Kidney (tissue), 22 donors: ENCODE measurements at places on chromosomes 4 and X. TPM values are rescaled to one million over a fixed set of nuclear protein-coding genes. Genes with fewer than 3 reads are reported as not detected.

DNA sequence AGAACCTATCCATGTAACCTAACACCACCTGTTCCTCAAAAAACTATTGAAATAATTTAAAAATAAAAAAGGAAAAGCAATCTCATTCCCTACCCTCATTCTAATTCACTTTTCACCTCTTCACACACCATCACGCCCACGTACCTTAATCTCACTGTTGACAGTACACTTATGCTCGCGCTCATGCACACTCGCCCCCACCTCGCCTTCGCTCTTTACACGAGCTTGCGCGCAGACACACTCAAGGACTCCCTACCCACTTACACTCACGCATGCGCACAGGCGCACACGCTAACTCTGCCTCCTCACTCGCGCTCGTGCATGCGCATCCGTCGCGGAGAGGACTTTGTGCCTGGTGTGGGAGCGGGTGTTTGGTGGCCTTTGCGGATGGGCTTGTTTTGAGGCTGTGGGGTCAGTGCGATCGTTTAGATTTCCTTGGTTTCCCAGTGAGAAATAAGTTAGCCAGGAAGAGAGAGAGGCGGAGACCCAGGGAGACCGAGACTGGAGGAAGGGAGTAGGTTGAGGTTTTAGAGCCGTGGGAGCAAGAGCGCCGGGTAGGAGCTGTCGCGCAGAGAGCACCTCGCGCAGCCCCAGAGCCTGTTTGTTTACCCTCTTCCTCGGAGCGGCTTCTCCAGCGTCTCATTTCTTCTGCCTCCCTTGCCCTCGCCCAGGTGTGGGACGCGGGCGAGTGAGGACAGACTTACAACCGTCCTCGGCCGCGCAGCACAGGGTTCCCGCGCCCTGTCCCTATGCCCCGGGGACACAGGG is 8.1 kb upstream of the GSX2 start:
- peak overlapping the region; percentile 73 for H3K4me3 ChIP-seq
- DNase-seq: peak; percentile 92
- no peaks in the 10 kb centered on the region for H3K36me3 ChIP-seq
- H3K4me1 ChIP-seq: peaks cover 4% of the 10 kb centered on the region

GRCh38 chrX:112947981-112948615 is 107.5 kb upstream of the AMOT start:
- H3K36me3 ChIP-seq: no peaks in the 10 kb centered on the region
- no peak overlapping the region for H3K4me3 ChIP-seq
- no peaks in the 10 kb centered on the region for H3K27me3 ChIP-seq
- no peaks in the 10 kb centered on the region for H3K4me1 ChIP-seq

CENPI gene
- total RNA-seq: 0.66 TPM

MXRA5 gene
- 12.2 TPM for total RNA-seq

PIN4 gene
- 11.0 TPM for total RNA-seq

UGT2B17 gene
- 0.38 TPM for total RNA-seq
